Activated CD8-positive, alpha-beta T cell treated with anti-CD3 and anti-CD28 coated beads for 36 hours (primary cell): ENCODE measurements at places on chromosomes 7 and 10. TPM values are rescaled to one million over a fixed set of nuclear protein-coding genes. Genes with fewer than 3 reads are reported as not detected.

DNA sequence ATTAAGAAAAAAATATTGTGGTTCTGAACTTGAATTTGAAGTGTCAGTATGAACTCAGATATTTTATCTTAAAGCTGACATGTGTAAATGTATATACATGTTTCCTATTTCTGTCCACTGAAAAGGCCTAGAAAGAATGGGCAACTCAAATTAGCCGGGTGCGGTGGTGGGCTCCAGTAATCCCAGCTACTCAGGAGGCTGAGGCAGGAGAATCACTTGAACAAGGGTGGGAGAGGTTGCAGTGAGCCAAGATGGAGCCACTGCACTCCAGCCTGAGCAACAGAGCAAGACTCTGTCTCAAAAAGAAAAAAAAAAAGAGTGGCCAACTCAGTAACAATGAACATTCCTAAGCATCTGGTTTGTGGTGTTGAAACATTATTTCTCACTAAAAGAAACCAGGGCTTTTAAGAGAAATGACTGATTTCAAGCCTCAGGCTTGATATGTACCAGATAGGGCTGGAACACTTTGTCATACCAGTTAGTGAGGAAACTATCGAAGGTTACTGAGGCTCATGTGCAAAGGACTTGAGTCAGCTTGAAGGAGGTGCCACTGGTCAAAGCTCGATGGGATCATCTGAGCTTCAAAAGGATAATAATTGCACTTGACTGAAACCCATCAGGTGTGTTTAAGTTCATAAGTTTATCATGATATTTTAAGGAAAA is 40.5 kb downstream of the AOAH start:
- H3K4me1 ChIP-seq, result peaks cover 76% of the 10 kb centered on the region
- peaks cover 35% of the 10 kb centered on the region for H3K36me3 ChIP-seq
- H3K27ac ChIP-seq, result peak overlapping the region; percentile 90
- DNase-seq, result peak; percentile 33
- H3K4me3 ChIP-seq, result no peak overlapping the region
- H3K27me3 ChIP-seq, result no peaks in the 10 kb centered on the region

DNA sequence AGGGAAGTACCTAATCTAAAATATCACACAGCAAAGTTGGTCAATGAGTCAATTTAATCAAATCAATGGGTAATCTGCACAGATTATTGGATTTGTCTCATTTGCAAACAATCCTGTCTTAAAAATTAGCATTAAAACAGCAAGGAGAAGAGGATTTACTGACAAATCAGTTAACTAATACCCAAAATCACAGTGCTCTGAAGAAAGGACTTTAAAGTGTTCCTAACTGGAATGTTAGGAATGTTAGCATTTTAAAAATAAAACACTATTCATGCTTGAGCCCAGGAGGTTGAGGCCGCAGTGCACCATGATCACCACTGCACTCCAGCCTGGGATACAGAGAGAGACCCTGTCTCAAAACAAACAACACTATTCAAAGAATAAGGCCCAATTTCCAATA is 83.1 kb downstream of the CHCHD3 start:
- no peak overlapping the region for H3K27ac ChIP-seq
- peaks cover 26% of the 10 kb centered on the region for H3K4me1 ChIP-seq
- DNase-seq, result no peak
- H3K27me3 ChIP-seq, result no peaks in the 10 kb centered on the region
- H3K4me3 ChIP-seq, result no peak overlapping the region
- peaks cover 2% of the 10 kb centered on the region for H3K36me3 ChIP-seq

- H3K27ac ChIP-seq, result no peak overlapping the region
- no peaks in the 10 kb centered on the region for H3K27me3 ChIP-seq
- no peaks in the 10 kb centered on the region for H3K36me3 ChIP-seq
- no peak overlapping the region for H3K4me3 ChIP-seq
- no peaks in the 10 kb centered on the region for H3K4me1 ChIP-seq
Observed at GRCh38 chr7:108860615-108861014, 290.9 kb downstream of the DNAJB9 start.

DNA sequence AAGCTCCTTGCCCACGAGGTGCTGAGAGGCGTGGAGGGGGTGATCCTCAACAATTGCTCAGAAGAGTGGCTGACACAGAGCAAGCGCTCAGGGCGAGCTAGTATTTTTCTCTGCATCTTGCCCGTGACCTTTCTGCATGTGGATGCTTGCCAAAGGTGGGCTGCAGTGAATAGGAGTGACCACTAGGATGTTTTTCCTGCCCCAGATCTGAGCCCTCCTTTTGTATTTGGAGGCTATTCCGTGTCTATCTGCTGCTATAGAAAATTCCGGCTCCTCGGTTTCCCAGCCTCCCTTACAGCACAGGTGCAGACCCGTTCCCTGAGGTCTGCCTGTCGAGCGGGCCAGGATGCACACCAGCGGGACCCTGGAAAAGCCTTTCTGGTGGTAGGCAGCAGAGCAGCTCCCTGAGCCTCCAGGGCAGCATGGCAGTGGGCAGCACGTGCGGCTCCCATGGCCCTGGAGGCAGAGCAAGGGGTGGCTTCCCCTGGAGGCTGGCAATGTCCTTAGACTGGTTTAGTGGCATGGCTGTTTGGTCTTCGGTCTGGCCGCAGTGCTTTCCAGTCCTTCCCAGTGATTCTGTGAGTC is 145.1 kb upstream of the PCBD1 start:
- DNase-seq, result no peak
- H3K4me1 ChIP-seq, result no peaks in the 10 kb centered on the region
- no peak overlapping the region for H3K27ac ChIP-seq
- H3K36me3 ChIP-seq, result no peaks in the 10 kb centered on the region
- H3K27me3 ChIP-seq, result no peaks in the 10 kb centered on the region
- H3K4me3 ChIP-seq, result no peak overlapping the region

- no peak overlapping the region for H3K4me3 ChIP-seq
- no peak overlapping the region for H3K27ac ChIP-seq
- H3K27me3 ChIP-seq, result peaks cover 2% of the 10 kb centered on the region
- H3K4me1 ChIP-seq, result no peaks in the 10 kb centered on the region
Observed at GRCh38 chr7:479115-479947, 40.3 kb downstream of the PDGFA start.

GRCh38 chr7:150406312-150406566 is 27.1 kb downstream of the ZNF775 start:
- peak; percentile 29 for DNase-seq
- H3K4me3 ChIP-seq, result peak overlapping the region; percentile 79
- peaks cover 43% of the 10 kb centered on the region for H3K4me1 ChIP-seq
- no peaks in the 10 kb centered on the region for H3K27me3 ChIP-seq
- peak overlapping the region; percentile 91 for H3K27ac ChIP-seq

DNA sequence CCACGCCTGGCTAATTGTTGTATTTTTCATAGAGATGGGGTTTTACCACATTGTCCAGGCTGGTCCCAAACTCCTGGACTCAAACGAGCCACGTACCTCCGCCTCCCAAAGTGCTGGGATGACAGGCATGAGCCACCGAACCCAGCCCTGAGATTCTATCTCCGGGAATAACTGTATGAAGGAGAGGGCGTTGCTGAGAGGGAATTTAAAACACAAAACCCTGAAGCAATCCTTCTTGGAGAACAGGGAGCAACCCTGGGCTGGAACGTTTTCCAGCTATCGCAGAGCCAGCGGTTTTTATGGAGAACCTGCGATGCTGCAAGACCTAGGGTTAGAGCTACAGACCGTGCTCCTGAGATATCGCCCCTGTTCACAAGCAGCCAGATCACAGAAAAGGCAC is 144.6 kb downstream of the PRKAG2 start:
- no peak for DNase-seq
- H3K4me3 ChIP-seq, result no peak overlapping the region
- peaks cover 20% of the 10 kb centered on the region for H3K4me1 ChIP-seq
- H3K27ac ChIP-seq, result no peak overlapping the region

GRCh38 chr7:100175296-100175935 is 1.8 kb downstream of the GPC2 start:
- no peak overlapping the region for H3K27ac ChIP-seq
- peaks cover 5% of the 10 kb centered on the region for H3K27me3 ChIP-seq
- no peaks in the 10 kb centered on the region for H3K36me3 ChIP-seq
- DNase-seq, result no peak
- H3K4me3 ChIP-seq, result no peak overlapping the region
- peaks cover 23% of the 10 kb centered on the region for H3K4me1 ChIP-seq

DNA sequence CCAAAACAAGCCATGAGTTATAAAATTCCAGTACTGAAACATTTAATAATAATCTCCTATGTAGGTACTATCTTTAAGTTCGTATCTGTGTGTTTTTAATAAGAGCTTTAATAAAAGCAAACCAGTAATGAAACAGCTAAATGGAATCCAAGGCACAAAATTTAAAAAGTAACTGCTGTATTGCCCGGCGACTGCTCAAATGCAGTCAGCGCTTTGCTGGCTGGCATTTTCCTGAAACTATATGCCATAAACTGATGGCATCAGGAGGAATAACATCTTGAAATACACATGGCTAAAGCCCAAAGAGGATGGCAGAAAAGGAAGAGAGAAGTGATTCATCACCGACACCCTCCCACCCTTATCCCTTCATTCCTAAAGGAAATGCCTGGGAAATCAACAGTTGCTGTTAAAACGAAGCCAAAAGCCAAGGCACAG is 133.1 kb downstream of the CUBN start:
- peaks cover 15% of the 10 kb centered on the region for H3K4me1 ChIP-seq
- DNase-seq, result no peak
- H3K4me3 ChIP-seq, result no peak overlapping the region
- no peaks in the 10 kb centered on the region for H3K36me3 ChIP-seq
- no peak overlapping the region for H3K27ac ChIP-seq

- H3K4me3 ChIP-seq, result no peak overlapping the region
- no peak overlapping the region for H3K27ac ChIP-seq
- H3K36me3 ChIP-seq, result no peaks in the 10 kb centered on the region
- no peak for DNase-seq
- peaks cover 5% of the 10 kb centered on the region for H3K4me1 ChIP-seq
Observed at GRCh38 chr7:117036836-117037235, 83.5 kb downstream of the ST7 start.

GDF10 gene
- total RNA-seq, result 1.4 TPM

OR2A5 gene
- not detected for total RNA-seq

ARMC3 gene
- not detected for total RNA-seq

PIP gene
- not detected for total RNA-seq

EPDR1 gene
- total RNA-seq, result 3.4 TPM

ANKRD61 gene
- total RNA-seq, result not detected
